Activated B cell treated with CpG ODN at 0.5 μM for 24 hours (primary cell): ENCODE measurements at places on chromosomes 3 and 15. TPM values are rescaled to one million over a fixed set of nuclear protein-coding genes. Genes with fewer than 3 reads are reported as not detected.

The MESP2 gene
- 0.40 TPM in 1 of 2 replicates, not detected in the other for total RNA-seq

The SAMMSON gene
- total RNA-seq, result not detected in 2 replicates

The SNX4 gene
- 28.2 and 30.2 TPM in 2 replicates for total RNA-seq

The TMEM40 gene
- not detected in 2 replicates for total RNA-seq

The GOLGA8J gene
- 0.22 TPM in 1 of 2 replicates, not detected in the other for total RNA-seq

DNA sequence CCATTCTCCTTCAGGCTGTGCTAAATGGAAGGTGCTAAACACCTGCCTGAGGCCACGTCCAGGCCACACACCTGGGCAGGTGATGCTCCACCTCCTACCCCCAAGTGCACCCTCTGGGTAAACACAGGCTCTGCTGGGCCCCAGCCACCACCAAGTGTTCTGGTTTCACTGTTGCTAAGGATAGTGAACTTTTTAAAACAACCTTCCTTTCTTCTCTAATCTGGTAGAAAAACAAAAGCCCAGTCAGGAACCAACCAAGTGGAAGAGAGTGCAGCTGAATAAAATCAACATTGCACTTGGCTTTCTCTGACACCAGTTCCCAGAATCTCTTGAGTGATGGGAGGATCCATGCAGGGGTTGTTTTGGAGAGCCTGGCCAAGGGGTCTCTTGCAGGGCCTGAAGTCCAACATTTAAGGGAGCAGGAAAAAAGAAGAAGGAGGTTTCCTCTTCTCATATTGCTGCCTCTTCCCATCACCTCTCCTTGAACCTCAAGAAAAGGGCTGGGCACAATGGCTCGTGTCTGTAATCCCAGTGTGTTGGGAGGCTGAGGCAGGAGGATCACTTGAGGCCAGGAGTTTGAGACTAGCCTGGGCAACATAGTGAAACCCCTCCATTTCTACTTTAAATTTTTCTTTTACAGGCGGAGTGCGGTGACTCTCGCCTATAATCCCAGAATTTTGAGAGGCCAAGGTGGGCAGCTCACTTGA, 26.2 kb upstream of the ATP13A3 start:
- no peak for DNase-seq

GRCh38 chr15:66873856-66874255, 171.8 kb downstream of the SMAD6 start:
- no peak for DNase-seq
